Bone marrow (tissue), 2 donors: ENCODE measurements at places on chromosomes 2 and 18.

DNA sequence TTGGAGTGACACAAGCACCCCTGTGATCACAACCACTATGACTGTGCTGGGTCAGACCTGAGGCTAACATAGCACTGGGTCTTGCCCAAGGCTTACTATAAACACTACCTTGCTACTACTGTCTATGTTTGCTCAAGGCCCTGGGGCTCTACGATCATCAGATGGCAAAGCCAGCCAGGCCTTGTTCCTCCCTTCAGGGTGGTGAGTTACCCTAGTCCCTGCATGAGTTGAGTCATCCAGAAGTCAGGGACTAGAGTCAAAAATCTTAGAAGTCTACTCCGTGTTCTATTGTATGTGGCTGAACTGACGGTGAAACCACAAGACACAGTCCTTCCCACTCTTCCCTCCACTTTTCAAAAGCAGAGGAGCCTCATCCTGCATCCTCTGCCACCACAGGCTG is 551.2 kb upstream of the FSIP2 start:
- DNase-seq: no peak

- no peak for DNase-seq
Observed at GRCh38 chr18:63183952-63184770, 135.4 kb downstream of the BCL2 start.

GRCh38 chr2:149826471-149827125 is 239.0 kb upstream of the MMADHC start:
- no peak for DNase-seq

GRCh38 chr18:79963658-79964329 is 649 bp upstream of the HSBP1L1 start:
- DNase-seq: no peak

- DNase-seq: no peak
Observed at GRCh38 chr2:86336675-86337243, 667 bp downstream of the REEP1 start.

- no peak for DNase-seq
Observed at GRCh38 chr2:241734208-241734466, 293 bp upstream of the D2HGDH start.
